ENCODE measurements at places on chromosomes 12 and 14.

GRCh38 chr12:14741942-14742341 lies 45.5 kb upstream of the GUCY2C start:
- no peak for DNase-seq

DNA sequence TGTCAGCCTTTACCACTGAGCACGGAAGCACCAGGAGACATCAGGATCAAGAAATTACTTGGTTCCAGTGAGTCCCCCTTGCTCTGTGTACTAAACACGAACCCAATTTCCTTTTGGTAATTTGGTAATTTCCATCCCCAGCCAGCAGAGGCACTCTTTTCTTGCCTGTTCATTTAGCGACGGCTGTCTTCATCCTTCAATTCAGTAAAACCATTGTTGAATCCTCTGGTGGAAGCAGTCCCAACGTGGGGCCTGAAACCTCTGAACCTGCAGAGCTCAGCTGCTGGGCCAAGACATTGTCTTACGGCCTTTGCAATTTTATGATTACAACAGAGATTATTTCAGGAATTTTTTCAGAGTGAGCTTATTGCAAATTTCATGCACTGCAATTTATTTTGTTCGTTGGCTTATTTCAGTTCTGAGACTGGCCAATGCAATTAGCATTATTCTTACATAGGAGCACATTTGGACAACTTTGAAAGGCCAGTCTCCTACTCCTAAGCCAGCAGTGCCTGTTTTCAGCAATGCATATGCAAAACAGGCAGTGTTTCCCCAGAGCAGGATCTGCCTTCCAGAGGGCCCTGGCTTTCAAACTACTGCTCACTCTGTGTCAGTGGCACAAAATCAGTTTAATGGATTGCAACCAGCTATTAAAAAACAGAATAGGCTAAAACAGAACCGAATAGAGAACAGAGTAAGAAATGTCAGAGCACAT lies 372.9 kb upstream of the TMEM132C start:
- peak; percentile 8 for DNase-seq

GRCh38 chr14:43166163-43166562 lies 1340.9 kb downstream of the FSCB start:
- DNase-seq: no peak

GRCh38 chr12:129877411-129877810 lies 26.4 kb downstream of the TMEM132D start:
- no peak for DNase-seq

GRCh38 chr12:15788233-15789219 lies 662 bp downstream of the EPS8 start:
- DNase-seq: peak; percentile 30

DNA sequence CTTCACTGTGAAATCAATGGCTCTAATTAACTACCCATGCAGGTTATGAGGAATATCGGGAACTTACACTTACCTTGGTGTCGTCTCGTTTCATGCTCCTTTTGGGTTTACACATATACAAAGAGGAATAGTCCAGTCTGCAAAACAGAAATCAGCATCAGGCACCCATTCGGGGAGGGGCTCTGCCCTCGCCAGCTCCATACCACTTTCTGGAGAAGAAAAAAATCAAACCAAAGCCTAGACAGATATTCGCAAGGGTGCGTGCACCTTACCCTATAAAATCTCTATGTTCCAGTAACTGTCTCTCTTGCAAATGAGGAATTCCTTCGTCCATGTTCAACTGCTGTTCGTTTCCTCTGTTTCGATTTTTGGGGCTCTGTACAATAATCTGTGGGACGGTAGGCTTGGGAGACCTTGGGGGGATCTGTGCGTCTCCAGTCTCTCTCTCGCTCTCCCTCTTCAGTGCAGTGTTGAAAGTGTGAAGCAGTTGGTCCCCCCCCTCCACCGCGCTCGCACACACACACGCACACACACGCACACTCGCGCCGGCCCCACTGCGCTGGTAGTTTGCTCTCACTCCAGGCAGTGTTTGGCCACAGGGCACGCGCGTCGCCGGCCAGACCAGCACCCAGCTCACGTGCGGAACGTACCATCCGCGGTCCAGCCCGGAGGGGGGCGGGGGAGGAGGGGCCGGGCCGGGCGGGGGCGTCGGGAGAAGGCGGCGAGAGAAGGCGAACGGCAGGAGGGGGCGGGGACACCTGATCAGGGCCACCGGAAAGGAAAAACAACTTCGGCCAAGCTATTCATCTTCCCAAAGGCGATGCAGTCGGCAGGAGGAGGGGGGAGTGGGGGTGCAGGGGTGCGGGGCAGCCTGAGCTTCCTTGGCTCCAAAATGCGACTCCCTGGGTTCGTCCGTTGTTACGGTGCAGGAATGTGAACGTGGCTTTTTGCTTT lies at the start of gene BHLHE41:
BHLHE41 (minus strand) TSS at position 592 of the 954 bp plus-strand sequence; CDS start at position 334, 258 bp downstream.
- peak; percentile 76 for DNase-seq

DNA sequence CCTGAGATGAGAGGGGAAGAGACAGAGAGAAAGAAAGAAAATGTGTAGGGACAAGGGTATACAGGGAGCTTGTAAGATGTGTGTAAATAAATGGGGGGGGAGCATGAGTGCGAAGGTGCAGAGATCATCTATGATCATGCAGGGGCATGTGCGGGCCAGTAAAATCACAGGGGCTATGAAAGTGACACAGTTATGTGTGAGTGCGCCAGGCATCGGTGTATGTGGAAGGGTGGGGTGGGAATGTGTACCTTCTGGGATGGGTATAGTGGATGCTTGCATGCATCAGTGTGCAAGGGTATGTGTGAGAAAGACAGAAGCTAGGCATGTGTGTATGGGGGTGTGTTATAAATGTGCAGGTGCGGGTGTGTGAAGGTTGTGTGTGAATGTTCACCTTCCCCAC lies 18.4 kb upstream of the KRT78 start:
- DNase-seq: no peak

DNA sequence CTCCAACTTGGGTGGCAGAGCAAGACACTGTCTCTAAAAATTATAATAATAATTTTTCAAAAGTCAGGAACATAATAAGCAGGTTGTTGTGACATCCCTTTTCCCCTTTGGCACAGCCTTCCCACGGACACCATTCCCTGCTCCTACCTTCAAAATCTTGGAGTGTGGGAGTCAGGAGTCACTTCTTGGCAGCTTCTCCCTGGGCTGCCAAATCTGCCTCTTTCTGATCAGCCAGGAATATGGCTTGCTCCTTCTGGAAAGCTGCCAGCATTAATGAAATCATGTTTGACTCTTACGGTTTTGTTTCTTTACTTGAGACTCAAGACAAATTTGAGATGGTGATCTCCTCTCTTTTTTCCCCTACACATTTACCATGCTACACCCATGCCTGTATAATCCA lies 391.4 kb upstream of the SYT1 start:
- DNase-seq: no peak

DNA sequence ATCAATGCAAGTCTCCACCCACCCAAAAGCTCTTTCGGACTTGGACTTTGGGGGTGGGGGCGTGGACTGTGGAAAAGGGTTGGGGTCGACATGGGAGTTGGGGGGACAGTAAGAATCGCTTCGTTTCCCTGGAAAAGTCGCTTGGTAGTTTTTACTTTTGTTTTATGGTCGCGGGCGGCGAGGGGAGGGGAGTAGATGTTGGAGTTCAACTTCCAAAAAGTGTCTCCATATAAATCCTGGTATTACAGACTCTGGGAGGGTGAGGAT lies 568 bp upstream of the BCL11B start:
- DNase-seq: no peak

GRCh38 chr12:23185346-23185745 lies 560.4 kb downstream of the ETNK1 start:
- DNase-seq: no peak

All from nephron progenitor cell (in vitro differentiated cells).